Right renal pelvis (tissue), 4 donors: ENCODE measurements at places on chromosomes 7 and 10. TPM values are rescaled to one million over a fixed set of nuclear protein-coding genes. Genes with fewer than 3 reads are reported as not detected.

CCT6A gene
- polyA plus RNA-seq, result 229 TPM

SNX8 gene
- polyA plus RNA-seq, result 45.7 TPM

CPN1 gene
- polyA plus RNA-seq, result 2.3 TPM

STAMBPL1 gene
- 1.8 TPM for polyA plus RNA-seq

NEUROD6 gene
- polyA plus RNA-seq, result not detected

FAM24B gene
- 5.4 TPM for polyA plus RNA-seq

FUOM gene
- 14.7 TPM for polyA plus RNA-seq

FAM13C gene
- polyA plus RNA-seq, result 7.2 TPM

TRPV5 gene
- polyA plus RNA-seq, result 0.58 TPM

TSPAN15 gene
- polyA plus RNA-seq, result 58.2 TPM

LAMB1 gene
- 588 TPM for polyA plus RNA-seq

RARRES2 gene
- 77.7 TPM for polyA plus RNA-seq

PNLIP gene
- not detected for polyA plus RNA-seq

BTBD16 gene
- 1.8 TPM for polyA plus RNA-seq

CCDC3 gene
- polyA plus RNA-seq, result 11.4 TPM

GRID2IP gene
- 0.60 TPM for polyA plus RNA-seq

GNG11 gene
- polyA plus RNA-seq, result 56.6 TPM

RGS10 gene
- polyA plus RNA-seq, result 37.7 TPM

SLC39A12 gene
- polyA plus RNA-seq, result not detected

ARHGEF35 gene
- polyA plus RNA-seq, result 24.6 TPM

AGAP9 gene
- 15.0 TPM for polyA plus RNA-seq

EDRF1 gene
- polyA plus RNA-seq, result 36.1 TPM

TMEM236 gene
- 0.31 TPM for polyA plus RNA-seq

MMP21 gene
- 0.26 TPM for polyA plus RNA-seq
